HS-5 (cell line): ENCODE measurements at places on chromosomes 1 and 21.

DNA sequence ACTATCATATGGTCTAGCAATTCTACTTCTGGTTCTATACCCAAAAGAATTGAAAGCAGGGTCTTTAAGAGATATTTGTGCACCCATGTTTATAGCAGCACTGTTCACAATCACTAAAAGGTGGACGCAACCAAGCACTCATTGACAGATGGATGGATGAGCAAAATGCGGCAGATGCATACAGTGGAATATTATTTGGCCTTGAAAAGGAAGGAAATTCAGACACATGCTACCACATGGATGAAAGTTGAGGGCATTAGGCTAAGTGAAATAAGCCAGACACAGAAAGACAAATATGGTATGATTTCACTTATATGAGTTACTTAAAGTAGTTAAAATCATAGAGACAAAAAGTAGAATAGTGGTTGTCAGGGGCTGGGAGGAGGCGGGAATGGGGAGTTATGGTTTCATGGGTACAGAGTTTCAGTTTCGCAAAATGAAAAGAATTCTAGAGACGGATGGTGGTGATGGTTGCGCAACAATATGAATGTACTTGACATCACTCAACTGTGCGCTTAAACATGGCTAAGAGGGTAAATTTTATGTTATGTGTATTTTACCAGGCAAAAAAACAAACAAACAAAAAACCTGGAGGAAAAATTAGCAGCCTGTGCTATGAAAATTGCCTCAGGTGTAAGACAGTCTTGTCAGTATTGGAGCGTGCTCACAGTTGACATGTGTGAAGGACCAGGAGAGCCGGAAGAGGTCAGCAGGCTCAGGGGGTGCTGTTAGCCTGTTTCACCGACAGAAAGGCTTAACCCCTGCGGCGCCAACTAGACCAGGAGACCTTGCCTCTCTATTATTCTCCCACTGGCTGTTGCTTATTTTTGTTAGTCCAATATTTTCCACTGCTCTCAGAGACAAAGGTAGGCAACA, 26.5 kb downstream of the CD247 start:
- no peak for DNase-seq

DNA sequence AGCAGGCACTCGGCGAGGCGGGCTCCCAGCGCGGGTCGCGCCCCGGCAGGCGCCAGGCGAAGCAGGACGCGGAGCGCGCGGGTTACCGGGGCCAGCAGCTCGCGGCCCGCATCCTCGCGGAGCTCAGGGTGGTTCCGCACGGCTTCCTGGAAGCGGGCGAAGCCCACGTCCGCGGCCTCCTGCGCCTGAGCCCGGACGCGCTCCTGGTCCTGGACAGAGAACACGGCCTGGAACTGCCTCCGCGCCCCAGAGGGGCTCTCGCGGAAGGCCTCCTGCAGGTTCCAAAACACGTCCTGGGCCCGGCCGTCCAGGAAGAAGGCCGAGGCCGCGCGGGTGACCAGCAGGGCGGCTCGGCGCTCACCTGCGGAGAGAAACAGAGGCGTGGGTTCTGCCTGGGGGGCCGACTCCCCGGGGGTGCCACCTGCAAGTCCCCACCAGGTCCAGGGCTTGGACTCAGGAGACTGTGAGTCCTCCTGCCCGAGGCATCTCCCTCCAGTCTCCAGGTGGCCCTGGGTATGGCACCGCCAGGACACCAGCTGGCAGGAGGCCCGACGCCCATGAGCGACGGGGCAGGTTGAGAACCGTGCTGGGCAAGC, 11.4 kb downstream of the TTC34 start:
- DNase-seq = no peak

- DNase-seq = no peak
These were observed 25.6 kb downstream of the ALPL start for GRCh38 chr1:21534674-21535378.

DNA sequence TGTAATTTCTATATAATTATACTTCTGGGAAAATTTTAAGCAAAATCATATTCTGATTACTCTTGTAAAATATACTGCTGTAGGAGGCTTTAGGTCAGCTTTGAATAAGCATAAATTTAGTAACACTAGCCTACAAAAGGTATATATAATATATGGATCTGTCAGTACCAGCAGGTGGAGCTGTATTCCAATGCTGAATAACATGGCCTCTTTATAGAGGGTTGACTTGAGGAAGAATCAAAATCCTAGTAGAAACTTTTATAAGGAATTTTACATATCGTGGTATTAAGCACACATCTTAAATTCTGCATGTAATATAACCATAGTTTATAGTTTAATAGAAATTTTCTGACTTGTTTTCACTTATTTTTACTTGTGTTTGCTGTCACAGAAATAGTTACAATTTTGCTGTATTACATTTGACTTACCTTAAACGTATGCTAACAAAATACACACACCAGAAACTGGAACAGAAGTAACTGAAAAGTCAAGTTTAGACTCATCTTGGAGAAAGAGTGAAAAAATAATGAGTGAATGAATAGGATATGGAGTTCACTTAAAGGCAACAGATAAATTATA, 79.3 kb downstream of the HMCN1 start:
- no peak for DNase-seq

DNA sequence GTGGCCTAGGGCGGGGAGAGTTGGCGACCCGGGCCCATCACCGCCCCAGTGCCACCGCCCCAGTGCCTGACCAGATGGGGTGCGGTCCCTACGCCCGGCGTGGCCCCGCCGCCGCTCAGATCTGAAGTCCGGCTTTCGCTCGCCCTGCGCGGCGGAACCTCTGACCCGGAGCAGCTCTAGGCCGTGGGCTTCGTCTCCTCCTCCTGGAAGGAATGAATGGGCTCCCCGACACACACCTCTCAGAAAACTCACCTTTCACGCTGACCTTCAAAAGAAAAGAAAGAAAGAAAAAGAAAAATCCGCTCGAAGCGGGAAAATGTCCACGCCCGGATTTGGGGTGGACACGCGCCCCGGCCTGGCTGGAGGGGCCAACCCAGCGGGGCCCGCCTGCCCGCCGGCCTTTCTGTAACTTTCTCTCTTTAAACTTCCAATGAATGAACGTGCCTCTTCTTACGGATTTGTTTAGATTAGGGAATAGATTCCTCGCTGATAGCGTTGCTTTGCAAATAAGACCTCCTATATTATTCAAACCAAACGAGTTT, 5.4 kb upstream of the SIM2 start:
- DNase-seq = no peak
